ENCODE measurements at places on chromosomes 2 and 18. TPM values are rescaled to one million over a fixed set of nuclear protein-coding genes. Genes with fewer than 3 reads are reported as not detected.

- no peak for DNase-seq
Observed at GRCh38 chr2:102470168-102470567, 2.9 kb upstream of the SLC9A4 start.

GRCh38 chr2:119136093-119136492, 22.5 kb downstream of the C1QL2 start:
- no peak for DNase-seq

The MDH1B gene
- total RNA-seq = 1.8 TPM

The CCDC195 gene
- total RNA-seq = not detected

The CDH19 gene
- not detected for total RNA-seq

The ABCG5 gene
- not detected for total RNA-seq
